ENCODE measurements at places on chromosomes 7 and 10. TPM values are rescaled to one million over a fixed set of nuclear protein-coding genes. Genes with fewer than 3 reads are reported as not detected.

CLCN1 gene
- total RNA-seq: not detected

AEBP1 gene
- total RNA-seq: 17.0 TPM

RBP3 gene
- not detected for total RNA-seq

OR13A1 gene
- total RNA-seq: not detected

TBC1D12 gene
- 0.73 TPM for total RNA-seq

FAM241B gene
- total RNA-seq: 10.2 TPM

ARHGAP22 gene
- total RNA-seq: 0.66 TPM

ZNF727 gene
- 0.12 TPM for total RNA-seq

ZNF107 gene
- 12.6 TPM for total RNA-seq

CALHM2 gene
- total RNA-seq: 18.6 TPM

ARMC3 gene
- total RNA-seq: not detected

CDK1 gene
- total RNA-seq: 104 TPM

ACTL6B gene
- not detected for total RNA-seq

CCDC126 gene
- 10.7 TPM for total RNA-seq

NCF1 gene
- total RNA-seq: 0.39 TPM

LRIT1 gene
- total RNA-seq: not detected

TMEM229A gene
- not detected for total RNA-seq

AS3MT gene
- 0.47 TPM for total RNA-seq

STRA8 gene
- not detected for total RNA-seq

ADARB2 gene
- total RNA-seq: 0.05 TPM

DYDC2 gene
- not detected for total RNA-seq

ADCYAP1R1 gene
- not detected for total RNA-seq

CYP2C18 gene
- total RNA-seq: 1.1 TPM

OTUD1 gene
- total RNA-seq: 19.1 TPM

TRIM24 gene
- total RNA-seq: 15.7 TPM

PGAM2 gene
- 0.78 TPM for total RNA-seq

UCN3 gene
- not detected for total RNA-seq

NSUN5 gene
- total RNA-seq: 70.3 TPM

RET gene
- total RNA-seq: 0.31 TPM

IGF2BP3 gene
- 2.5 TPM for total RNA-seq

KCND2 gene
- not detected for total RNA-seq

CABCOCO1 gene
- not detected for total RNA-seq

DDX56 gene
- 165 TPM for total RNA-seq

IQUB gene
- total RNA-seq: not detected

HSPA14 gene
- total RNA-seq: 36.6 TPM

TFR2 gene
- 15.0 TPM for total RNA-seq

FAM25A gene
- total RNA-seq: not detected

All from activated T-helper 1 cell treated with anti-CD3 and anti-CD28 coated beads, Interleukin-12 subunit alpha, Interleukin-12 subunit beta, Interleukin-2, Interleukin-4 antibody, amounts not matched to agents 30 ng/mL and 10 ng/mL and 1 ng/mL, durations not matched to agents 14 hours and 24 hours and 36 hours (primary cell).